ENCODE measurements at places on chromosomes 4 and X.

GRCh38 chr4:20287246-20287645, 35.5 kb downstream of the SLIT2 start:
- no peak for DNase-seq

DNA sequence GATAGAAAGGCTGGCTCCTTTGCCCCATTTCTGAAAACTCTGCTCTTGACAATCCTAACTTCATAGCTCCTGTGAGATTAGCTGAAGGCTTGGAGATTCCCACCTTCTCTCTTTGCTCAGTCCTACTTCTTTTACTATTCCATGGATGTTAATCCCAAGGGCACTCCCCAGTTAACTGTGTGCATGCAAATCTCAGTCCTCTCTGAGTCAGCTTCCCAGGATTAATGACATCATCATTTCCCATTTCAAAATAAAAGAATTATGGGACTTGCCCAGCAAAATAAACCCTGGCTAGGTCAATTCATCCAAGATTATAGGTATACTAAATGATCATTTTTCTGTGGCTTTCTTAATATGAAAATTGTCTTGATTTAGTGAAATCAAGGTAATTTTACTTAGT, 328.6 kb upstream of the NR3C2 start:
- DNase-seq = no peak

DNA sequence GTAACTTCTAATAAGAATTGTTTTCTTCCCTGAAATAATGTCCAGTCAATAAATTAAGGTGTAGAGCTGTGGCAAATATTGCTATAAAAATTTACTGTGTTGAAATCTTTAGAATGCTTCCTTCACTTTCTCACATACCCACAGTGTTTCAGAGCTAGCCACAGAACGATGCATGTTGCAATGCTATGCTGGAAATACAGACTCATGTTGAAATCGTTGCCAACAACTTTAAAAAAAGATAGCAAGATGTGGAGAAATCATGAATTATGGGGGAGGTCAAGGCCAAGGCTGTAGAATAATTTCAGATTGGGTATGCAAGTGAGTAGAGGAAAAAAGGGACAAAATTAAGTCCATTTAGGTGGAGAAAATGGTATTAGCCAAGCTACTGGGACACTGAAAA, 204.8 kb downstream of the VEGFC start:
- DNase-seq = no peak

DNA sequence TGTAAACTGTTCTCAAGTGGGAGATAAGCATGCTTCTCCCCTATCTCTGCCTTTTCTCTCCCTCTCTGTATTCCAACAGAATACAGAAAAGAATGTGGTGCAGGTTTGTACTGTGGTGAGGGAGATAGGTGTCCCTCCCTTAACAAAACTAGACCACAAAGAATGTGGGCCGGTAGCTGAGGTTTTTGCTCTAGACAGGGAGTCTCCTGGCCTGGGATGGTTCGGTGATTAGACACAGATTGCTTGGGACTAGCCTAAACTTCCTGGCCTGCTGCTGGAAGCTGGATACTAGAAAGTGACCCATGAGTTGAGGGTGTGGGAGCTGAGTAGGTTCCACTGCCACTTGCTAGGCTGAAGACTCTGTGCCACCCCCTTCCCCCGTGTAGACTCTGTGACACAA, 143.0 kb downstream of the CXXC4 start:
- DNase-seq = no peak

- no peak for DNase-seq
These were observed 887.1 kb upstream of the AGA start for GRCh38 chr4:178329226-178329872.

DNA sequence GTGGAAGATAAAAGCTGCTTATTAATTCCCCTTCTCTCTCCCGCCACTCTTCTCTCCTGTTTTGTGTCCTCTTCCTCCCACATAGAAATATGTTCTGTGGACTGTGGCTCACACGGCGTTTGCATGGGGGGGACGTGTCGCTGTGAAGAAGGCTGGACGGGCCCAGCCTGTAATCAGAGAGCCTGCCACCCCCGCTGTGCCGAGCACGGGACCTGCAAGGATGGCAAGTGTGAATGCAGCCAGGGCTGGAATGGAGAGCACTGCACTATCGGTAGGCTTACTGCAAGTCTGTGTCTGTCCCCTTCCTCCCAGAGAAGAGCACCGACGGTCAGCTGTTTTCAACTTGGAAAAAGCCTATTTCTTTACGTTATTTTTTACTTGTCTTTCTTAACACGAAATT, 229.1 kb downstream of the DCTD start:
- no peak for DNase-seq

DNA sequence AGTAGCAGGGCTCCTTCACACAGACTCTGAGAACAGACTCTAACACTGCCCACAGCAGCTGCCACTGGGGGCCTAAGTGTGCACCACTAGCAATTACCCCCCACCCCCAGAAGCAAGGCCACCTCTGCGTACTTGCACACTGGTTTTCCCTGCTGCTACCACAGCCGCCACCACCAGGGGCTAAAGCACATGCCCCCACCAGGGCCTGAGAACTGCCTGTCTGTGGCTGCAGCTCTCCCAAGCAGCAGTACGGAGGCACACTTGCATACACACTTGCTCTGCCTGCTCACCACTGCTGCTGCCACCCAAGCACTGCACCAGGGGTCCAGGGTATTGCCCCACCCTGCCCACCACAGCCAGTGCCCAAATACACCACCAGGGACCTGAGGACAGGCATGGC, 59.6 kb downstream of the SCML2 start:
- DNase-seq = no peak

- no peak for DNase-seq
These were observed 167.0 kb upstream of the CASK start for GRCh38 chrX:42090395-42090794.

- DNase-seq = no peak
These were observed 250.6 kb upstream of the NDST3 start for GRCh38 chr4:117783716-117784115.

DNA sequence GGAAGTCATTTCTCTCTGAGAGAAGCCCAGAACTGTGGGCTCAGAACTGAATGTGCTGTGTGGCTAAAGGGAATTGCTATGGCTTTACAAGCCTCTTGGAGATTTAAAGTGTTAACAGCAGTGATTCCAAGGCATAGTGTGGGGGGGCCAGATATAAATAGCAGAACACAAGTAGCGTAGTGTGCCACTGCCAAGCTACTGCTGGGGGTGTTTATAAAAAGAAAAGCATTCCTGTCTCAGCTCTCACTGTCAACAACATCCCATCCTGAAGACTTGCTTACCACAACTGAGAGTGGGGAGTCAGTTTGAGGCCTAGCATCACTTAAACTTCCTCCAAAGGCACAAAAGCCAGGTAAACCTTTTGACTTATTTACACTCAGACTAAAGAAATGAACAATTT, at the start of gene ART3:
Gene ART3 (plus strand): TSS at position 242 of the 400 bp plus-strand sequence. CDS start 1,181 bp downstream, outside the sequence.
- DNase-seq = no peak

GRCh38 chr4:26071688-26072087, 157.7 kb downstream of the SMIM20 start:
- no peak for DNase-seq

GRCh38 chrX:30577362-30577991, at the start of gene TASL:
TASL (minus strand) TSS chrX:30577766; CDS start chrX:30560355, 17,411 bp downstream.
- DNase-seq = no peak

- peak; percentile 29 for DNase-seq
These were observed 213.2 kb downstream of the NR3C2 start for GRCh38 chr4:148229028-148229427.

All from SK-N-DZ (cell line).